Activated CD4-positive, CD25-positive, alpha-beta regulatory T cell treated with anti-CD3 and anti-CD28 coated beads, Interleukin-2, amount 50 U/mL, for 24 hours (primary cell): ENCODE measurements at places on chromosomes 1 and 21.
A peak's percentile ranks its signal among the peaks of the same experiment; 100 is the strongest.

- ATAC-seq = no peak
These were observed 15.2 kb upstream of the IGSF3 start for GRCh38 chr1:116682641-116683221.

GRCh38 chr1:201176940-201177339 is 13.7 kb upstream of the IGFN1 start:
- ATAC-seq = no peak

DNA sequence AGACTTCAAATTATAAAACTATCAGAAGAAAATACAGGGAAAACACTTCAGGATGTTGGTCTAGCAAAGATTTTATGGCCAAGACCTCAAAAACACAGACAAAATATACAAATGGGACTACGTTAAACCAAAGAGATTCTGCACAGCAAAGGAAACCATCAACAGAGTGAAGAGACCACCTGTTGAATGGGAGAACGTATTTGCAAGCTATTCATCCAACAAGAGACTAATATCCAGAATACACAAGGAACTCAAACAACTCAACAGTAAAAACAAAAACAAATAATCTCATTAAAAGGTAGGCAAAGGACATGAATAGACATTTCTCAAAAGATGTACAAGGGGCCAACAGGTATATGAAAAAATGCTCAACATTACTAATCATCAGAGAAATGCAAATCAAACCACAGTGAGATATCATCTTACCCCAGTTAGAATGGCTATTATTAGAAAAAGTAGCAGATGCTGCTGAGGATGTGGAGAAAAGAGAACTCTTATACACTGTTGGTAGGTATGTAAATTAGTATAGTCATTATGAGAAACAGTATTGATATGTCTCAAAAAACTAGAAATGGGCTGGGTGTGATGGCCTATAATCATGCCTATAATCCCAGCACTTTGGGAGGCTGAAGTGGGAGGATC is 112.6 kb downstream of the LRIG2 start:
- ATAC-seq = peak; percentile 93

GRCh38 chr21:28459193-28459592 is 533.5 kb downstream of the LTN1 start:
- no peak for ATAC-seq

DNA sequence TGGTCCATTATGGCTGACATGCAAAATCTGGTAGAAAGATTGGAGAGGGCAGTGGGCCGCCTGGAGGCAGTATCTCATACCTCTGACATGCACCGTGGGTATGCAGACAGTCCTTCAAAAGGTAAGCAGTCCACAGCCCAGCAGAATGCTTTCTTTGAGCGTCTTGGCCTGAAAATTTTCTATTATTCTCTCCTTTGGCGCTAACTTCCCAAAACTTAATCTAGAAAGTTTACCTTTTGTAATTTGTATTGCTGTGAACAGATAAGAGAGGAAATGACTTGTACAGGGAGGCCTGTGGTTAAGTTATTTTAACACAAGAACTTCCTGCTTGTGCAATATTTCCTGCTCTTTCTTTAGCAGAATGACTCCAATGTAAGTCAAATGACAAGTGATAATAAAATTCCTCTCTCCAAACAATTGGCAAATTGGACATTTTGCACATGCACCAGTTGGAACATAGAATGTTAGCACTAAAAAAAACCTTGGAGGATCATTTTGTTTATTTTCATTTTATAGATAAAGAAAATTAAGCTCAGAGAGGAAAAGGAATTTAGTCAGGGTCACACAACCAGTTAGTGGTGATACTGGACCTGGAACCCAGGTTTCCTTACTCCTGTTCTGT is 18.9 kb downstream of the CAP1 start:
- ATAC-seq = peak; percentile 36

- ATAC-seq = no peak
These were observed 91.1 kb downstream of the STUM start for GRCh38 chr1:226639631-226640061.

DNA sequence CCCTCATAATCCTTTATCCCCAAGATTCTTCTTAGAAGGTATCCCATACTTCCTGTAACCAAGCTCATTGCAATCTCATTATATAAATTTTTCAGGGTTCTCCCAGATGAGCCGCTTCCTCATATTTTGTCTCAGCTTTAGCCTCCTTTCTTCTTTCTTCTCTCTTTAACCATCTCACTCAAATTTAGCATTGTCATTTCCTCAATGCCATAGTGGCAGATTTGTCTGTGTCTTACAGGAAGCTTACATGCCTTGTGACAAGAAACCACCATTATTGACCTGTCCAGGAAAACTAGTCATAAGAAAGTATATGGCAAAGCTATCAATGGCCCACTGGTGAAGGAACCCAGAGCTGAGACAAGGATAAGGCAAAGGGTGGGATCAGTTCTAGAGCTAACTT is 6.0 kb upstream of the FCRL2 start:
- no peak for ATAC-seq

GRCh38 chr1:76510672-76511557 is 356.4 kb upstream of the ST6GALNAC5 start:
- ATAC-seq = no peak

DNA sequence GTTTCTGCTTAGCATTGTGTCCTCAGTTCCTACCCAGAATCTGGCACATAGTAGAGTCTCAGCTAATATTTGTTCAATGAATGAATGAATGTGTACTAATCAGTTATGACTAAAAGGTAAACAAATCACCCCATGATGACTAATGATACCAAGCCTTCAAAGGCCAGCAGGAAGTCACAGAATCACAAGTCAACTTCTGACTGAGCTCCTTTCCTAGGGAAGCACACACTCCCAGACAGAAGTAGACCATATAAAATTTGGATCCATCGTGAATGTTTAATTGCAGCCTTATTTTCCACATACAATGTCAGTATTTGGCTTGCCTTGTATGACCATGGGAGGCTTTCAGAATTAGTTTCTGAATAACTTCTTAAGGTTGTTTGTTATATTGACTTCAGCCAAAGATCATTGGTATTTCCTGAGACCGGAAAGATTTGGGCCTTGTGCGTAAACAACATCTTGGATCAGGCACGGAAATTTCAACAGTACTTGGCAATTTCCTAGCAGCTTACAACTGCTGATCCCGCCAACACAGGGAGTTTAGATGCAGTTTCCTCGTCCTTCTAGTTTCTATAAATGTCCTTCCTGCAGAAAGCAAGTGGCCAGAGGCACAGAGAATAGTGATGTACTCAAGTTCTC is 185.9 kb upstream of the ATP1B1 start:
- ATAC-seq = no peak

DNA sequence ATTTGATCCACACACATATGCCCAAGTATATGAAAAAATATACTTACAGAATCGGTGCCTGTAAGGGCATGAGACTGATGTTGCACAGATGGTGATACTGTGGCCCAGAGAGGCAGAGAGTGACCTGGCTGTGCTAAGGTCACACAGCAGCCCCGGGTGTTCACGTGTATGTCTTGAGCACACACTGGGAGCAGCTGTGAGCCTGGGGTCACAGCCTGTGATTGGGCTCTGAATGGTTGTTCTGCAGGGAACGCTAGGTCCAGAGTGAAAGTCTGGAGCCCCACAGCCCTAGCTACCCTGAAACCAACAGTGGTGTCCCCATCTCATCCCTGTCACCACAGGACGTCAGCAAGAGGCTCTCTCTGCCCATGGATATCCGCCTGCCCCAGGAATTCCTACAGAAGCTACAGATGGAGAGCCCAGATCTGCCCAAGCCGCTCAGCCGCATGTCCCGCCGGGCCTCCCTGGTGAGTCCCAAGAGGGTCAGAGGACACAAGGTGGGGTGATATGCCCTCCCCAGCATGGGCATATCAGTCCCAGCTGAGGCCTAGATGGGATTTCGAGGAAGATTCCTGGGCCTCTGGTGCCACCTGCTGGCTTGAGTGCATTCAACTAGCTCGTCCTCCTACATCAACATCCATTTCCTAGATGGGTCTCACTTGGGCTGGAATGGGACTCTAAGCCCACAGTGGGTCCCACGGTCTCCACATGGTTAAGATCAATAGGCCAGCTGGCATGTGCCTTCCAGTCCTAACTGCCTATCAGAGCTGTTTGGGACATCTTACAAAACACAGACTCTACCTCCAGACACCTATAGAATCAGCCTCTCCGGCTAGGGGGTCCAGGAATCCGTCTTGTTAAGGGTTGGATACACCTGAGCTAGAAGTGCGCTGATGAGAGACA is 19.7 kb downstream of the CDK18 start:
- no peak for ATAC-seq

GRCh38 chr21:40803101-40803500 is 43.9 kb downstream of the DSCAM start:
- ATAC-seq = no peak

GRCh38 chr1:35030338-35030737 is 1.4 kb downstream of the ZMYM6 start:
- ATAC-seq = no peak

- no peak for ATAC-seq
These were observed 44.0 kb downstream of the TRIM62 start for GRCh38 chr1:33137800-33138199.

DNA sequence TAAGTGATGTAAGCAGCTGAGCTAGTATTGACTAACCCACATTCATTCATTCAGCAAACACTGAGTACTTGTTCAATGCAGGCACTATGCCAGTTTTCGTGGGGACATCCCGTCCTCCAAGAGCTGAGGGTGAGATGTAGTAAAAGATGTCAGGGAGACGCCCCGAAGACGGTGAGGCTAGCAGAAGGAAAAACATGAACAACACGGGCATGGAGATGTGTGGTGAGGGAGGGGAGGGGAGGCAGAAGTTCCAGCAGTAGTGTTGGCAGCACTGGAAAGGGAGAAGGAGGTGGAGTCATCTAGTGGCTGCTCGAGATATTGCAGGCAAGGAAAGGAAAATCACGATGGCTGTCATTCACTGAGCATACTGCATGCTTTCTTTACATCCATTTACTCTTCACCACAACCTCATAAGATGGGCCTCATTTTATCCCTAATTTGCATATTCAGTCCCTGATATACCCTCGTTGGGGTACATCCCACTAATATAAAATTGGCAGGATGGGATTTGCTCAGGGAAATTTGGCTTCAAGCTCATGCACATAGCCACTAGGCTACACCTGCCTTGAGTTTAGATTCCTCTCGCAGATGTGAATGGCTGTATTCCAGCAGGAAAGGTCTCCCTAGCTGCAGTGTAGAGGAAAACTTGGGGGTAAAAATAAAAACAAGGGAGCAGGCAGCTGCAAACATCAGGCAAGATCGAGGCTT is 14.5 kb downstream of the PDZK1IP1 start:
- peak; percentile 42 for ATAC-seq

- peak; percentile 78 for ATAC-seq
These were observed 49.5 kb downstream of the SSBP3 start for GRCh38 chr1:54356680-54357147.

- peak; percentile 14 for ATAC-seq
These were observed 3.4 kb upstream of the CHD5 start for GRCh38 chr1:6183520-6183989.

DNA sequence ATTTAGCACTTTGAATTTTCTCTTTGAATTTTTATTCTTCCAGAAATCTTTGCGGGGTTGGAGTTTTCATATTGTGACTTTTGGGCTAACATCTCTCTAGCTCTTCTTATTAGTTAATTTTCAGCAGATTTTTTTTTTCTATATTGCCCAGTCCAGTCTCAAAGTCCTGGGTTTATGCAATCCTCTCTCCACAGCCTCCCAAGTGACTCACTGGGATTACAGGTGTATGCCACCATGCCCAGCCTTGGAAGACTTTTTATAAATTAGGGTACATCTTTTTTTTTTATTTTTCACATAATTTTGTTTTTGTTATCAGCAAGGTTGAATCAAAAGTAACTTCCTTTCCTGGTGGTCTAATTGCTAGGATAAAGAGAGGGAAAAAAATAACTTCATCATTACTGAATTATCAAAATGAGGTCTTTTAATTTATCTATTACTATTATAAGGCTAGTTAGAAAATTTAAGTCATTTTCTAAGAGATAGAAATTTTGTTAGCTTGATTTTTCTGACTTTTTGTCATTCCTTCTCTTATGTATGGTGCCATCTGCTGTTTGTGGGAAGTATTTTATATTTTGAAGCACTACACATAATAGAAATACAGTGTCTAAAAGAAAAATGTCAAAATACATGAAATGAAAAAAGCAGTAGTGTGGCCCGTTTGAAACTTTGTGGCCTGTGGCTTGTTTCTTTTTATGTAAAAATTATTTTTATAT is 273.4 kb upstream of the CACYBP start:
- ATAC-seq = no peak

DNA sequence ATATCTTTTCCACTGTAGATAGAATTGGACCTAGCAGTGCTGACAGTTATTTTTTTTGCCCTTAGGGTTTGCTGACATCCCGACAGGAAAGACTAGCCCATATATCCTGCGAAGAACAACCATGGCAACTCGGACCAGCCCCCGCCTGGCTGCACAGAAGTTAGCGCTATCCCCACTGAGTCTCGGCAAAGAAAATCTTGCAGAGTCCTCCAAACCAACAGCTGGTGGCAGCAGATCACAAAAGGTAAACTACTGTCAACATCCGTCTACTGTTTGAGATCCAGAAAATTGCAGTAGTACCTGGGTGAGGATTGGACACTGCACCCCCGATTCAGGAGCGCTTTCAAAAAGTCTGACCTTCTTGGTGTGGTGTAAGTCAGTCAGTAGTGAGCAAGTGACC is 55.8 kb downstream of the CENPF start:
- ATAC-seq = no peak

DNA sequence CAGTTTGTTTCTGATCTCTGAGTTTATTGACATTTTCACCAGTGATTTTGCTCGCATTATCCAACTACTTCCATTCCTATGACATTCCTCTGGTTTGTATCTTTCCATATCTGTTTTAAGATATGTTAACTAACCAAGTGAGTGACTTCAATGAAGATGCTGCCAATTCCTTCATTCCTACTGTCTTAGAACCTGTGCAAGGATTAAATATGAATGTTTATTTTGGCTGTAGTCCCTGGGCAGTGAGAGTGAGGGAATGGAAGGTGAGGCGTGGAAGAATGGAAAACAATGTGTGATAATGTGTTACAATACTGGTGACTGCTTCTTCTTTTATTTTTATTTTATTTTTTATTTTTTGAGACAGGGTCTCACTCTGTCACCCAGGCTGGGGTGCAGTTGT is 183.0 kb downstream of the SDCCAG8 start:
- no peak for ATAC-seq

DNA sequence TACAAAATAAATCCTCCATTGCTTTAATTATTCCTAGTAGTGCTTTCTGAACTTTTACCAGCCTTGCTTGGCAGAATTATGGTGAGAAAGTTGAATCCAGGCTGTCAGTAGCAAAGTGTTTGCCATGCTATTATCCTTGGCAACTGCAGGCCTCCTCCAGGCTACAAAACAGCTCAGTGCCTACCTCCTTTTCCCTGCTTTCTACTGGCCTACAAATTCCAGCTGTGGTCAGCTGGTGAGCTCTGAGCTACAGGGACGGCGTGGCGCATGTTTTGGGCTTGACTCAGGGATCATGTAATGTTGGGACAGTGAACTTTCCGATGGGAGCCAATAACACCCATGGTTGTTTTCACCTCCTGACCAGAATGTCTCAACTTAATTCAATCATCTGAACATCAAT is 456.1 kb upstream of the ADAMTS5 start:
- no peak for ATAC-seq

- no peak for ATAC-seq
These were observed 40.9 kb downstream of the ACTL8 start for GRCh38 chr1:17795836-17796645.
